ENCODE measurements at places on chromosomes 5 and 9. TPM values are rescaled to one million over a fixed set of nuclear protein-coding genes. Genes with fewer than 3 reads are reported as not detected.

DNA sequence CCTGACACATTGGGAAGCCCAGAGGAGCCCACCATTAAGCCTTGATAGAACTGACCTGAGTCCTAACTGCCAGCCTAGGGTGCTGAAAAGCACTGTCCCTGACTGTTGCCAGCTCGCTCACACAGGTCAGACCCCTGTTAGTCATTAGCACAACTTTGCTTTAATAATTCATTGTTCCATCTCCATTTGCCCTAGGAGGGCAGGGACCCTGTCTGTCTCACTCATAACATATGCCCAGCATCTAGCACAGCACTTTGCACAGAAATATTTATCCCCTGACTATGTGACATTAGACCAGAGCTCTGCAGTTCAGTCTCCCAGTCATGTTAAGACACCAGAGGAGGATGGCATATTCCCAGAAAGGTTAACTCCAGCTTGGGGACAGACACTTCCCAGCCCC lies 61.8 kb upstream of the STXBP1 start:
- H3K4me3 ChIP-seq = no peak overlapping the region
- no peaks in the 10 kb centered on the region for H3K27me3 ChIP-seq
- no peaks in the 10 kb centered on the region for H3K36me3 ChIP-seq
- DNase-seq = no peak

- H3K4me1 ChIP-seq = peaks cover 6% of the 10 kb centered on the region
- H3K27ac ChIP-seq = no peak overlapping the region
- no peak overlapping the region for H3K4me3 ChIP-seq
- no peak for DNase-seq
- no peaks in the 10 kb centered on the region for H3K36me3 ChIP-seq
Measured at GRCh38 chr9:126439402-126439765, 112.8 kb downstream of the MVB12B start.

- H3K27ac ChIP-seq = no peak overlapping the region
- no peaks in the 10 kb centered on the region for H3K36me3 ChIP-seq
- H3K27me3 ChIP-seq = peaks cover 2% of the 10 kb centered on the region
- no peak for DNase-seq
- H3K4me1 ChIP-seq = no peaks in the 10 kb centered on the region
Measured at GRCh38 chr5:136090319-136090718, 42.3 kb upstream of the SMAD5 start.

DNA sequence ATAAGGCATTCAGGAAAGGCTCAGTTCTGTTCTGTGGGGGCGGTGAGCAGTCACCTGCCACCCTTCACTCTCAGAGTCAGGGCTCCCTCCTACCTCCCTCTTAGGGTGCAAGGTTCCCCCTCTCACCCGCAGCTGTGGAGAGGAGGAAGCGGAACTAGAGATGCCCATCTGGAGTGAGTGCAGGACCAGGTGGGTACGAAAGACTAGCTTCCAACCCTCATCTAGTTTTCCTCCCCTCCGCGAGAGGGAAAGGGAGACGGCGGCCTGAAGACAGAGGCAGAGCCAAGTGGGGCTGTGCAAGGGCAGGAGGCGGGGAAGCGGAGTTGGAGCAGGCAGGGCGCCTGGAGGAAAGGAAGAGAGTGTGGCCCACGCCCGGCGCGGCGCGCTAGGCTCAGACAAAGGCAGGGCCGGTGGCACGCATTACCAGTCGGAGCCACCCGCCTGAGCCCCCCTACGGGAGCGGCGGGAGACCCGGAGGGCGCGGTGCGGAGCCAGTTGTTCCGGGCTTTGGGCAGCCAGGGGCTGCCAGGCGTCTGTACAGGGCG lies 7.3 kb downstream of the PRR7 start:
- peak overlapping the region; percentile 68 for H3K4me3 ChIP-seq
- no peak for DNase-seq
- H3K27ac ChIP-seq = no peak overlapping the region
- H3K4me1 ChIP-seq = peaks cover 11% of the 10 kb centered on the region
- no peaks in the 10 kb centered on the region for H3K36me3 ChIP-seq

DNA sequence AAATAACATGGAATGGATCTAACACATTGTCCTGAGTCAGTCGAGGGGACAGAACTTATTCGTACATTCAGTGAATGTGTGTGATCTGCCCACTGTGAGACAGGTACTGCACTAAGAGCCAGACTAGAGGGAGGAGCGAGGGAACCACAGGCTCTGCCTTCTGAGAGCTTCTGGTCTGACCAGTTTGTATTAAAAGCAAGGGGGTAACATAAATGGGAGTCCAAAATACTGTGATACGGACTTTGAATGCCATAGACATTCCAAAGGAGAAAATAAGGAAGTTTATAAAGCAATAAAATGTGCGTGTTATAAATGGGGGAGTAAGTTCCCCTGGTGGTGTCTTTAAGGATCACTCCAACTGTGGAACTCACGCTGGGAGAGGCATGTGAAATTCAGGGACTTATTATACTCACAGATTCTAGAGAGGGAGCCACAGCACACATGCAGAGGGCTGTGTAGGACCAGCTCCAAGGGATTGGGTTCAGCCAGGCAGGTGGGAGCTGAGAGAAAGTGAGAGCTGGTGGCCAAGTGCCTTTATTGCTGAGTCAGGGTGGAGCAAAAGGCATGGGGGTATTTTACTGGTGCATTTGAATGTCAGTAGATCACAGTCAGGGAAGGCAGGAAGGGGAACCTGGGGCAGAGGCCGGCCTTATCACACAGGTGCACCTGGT lies 186.5 kb upstream of the WWC1 start:
- H3K27me3 ChIP-seq = no peaks in the 10 kb centered on the region
- H3K36me3 ChIP-seq = no peaks in the 10 kb centered on the region
- no peak for DNase-seq
- no peaks in the 10 kb centered on the region for H3K4me1 ChIP-seq

GRCh38 chr5:122054266-122054665 lies 23.8 kb downstream of the LOX start:
- DNase-seq = no peak
- no peaks in the 10 kb centered on the region for H3K4me1 ChIP-seq
- H3K27ac ChIP-seq = no peak overlapping the region
- H3K4me3 ChIP-seq = no peak overlapping the region

DNA sequence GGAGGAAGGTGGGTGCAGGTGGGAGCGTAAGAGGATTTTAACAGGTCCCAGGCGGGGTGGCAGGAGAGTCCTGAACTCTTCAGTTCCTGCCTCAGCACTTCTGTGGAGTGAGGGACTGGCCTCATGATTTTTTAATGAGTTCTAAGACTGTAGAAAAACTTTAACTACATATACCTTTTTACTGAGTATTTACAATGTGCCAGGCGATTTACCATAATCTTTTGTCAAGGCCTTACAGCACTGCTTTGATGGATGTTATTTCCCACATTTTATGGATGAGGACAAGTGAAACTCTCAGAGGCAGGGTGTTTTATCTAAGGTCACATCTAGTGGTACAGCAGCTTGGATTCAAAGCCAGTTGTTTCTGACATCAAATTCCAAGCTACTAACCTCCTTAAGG lies 99.5 kb downstream of the PJA2 start:
- H3K27ac ChIP-seq = no peak overlapping the region
- H3K4me3 ChIP-seq = no peak overlapping the region
- no peaks in the 10 kb centered on the region for H3K27me3 ChIP-seq
- DNase-seq = no peak

DNA sequence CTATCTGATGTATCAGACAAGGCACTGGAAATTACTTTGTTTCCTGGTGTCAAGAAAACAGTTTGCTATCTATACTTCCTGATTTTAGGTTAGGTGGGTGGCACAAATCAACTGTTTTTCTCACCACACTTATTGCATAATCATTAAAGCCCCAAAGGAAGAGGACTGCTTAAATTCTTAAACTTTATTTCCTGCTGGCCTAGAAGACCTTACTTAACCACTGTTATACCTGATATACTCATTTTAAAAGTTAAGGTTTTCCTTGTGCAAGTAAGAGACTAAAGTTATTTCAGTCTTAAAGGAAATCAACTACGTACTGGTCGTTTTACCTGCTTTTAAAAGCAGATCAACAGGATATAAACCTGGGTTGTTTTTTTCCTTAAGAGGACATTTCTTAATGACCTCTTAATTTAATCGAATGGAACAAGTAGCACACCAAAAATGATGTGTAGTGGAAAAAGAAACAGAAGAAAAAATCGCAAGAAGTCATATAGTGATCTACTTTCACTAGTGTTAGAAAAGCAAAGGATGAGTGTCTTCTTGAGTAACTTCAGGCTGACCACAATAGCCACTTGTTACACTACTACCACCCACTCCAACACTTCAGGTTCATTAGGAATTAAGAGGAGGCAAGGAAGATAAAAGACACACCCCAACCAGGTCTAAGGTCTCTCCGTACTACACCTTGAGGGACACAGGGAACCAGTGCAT lies 974 bp downstream of the CLINT1 start:
- peaks cover 73% of the 10 kb centered on the region for H3K4me1 ChIP-seq
- no peaks in the 10 kb centered on the region for H3K27me3 ChIP-seq
- H3K36me3 ChIP-seq = peaks cover 5% of the 10 kb centered on the region
- DNase-seq = no peak

- H3K36me3 ChIP-seq = no peaks in the 10 kb centered on the region
- H3K4me1 ChIP-seq = no peaks in the 10 kb centered on the region
- H3K27ac ChIP-seq = no peak overlapping the region
- no peak for DNase-seq
- H3K27me3 ChIP-seq = no peaks in the 10 kb centered on the region
Measured at GRCh38 chr5:165502893-165503691, 1997.7 kb downstream of the MAT2B start.

DNA sequence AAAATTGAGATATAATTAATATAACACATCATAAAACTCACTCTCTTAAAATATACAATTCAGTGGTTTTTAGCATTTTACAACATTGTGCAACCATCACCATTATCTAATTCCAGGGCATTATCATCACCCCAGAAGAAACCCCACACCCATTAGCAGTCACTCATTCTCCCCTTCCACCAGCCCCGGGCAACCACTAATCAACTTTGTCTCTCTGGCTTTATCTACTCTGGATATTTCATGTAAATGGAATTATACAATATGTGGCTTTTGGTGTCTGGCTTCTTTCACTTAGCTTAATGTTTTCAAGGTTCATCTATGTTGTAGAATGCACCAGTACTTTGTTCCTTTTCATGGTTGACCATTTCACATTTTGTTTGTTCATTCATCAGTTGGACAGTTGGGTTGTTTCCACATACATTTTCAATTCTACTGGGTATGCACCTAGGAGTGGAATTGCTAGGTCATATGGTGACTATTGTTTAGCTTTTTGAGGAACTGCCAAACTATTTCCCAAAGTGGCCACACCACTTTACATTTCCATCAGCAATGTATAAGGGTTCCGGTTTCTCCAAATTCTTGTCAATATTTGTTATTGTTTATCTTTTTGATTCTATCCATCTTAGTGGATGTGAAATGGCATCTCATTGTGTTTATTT lies 62.4 kb downstream of the MARCHF3 start:
- peaks cover 15% of the 10 kb centered on the region for H3K4me1 ChIP-seq
- H3K36me3 ChIP-seq = no peaks in the 10 kb centered on the region
- H3K4me3 ChIP-seq = no peak overlapping the region
- no peak for DNase-seq

DNA sequence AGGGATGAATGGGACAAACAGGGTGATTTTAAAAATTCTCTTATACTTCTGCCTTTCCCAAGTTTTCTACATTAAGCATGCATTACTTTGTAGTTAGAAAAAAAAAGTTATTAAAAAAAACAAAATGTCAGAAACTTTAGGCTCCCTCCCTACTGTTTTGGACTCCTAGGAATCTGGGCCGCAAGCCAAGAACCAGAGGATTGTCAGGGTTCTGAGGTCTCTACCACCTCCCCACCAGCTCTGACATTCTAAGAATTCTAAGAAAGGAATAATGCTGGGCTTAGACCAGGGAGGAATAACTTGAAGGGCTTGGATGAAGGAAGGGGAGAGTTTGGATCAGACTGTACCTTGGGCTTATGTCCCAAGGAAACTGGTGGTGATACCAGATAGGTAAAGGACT lies 1.1 kb upstream of the ARHGEF39 start:
- H3K4me3 ChIP-seq = peak overlapping the region; percentile 50
- H3K27me3 ChIP-seq = no peaks in the 10 kb centered on the region
- no peak overlapping the region for H3K27ac ChIP-seq
- DNase-seq = no peak
- H3K36me3 ChIP-seq = peaks cover 19% of the 10 kb centered on the region
- peaks cover 40% of the 10 kb centered on the region for H3K4me1 ChIP-seq

DNA sequence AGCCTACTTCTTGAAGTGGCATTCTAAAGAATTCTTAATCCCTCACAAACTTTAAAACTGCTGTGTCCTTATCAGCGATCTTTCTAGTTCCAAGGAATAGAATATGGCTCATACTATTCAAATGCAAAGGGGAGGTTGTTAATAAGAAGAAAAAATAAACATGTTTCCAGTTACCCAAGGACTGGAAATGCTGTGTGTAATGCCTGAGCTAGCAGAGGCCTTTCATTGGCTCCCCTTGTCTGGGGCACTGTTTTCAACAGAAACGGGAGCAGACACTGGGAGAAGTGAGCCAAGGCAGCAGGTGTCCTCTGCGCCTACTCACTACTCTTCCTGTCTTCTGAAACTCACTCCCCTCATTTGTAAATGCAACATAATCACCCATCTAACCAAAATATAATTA lies 253.0 kb downstream of the MARCHF11 start:
- no peak overlapping the region for H3K4me3 ChIP-seq
- no peaks in the 10 kb centered on the region for H3K27me3 ChIP-seq
- no peak for DNase-seq
- H3K36me3 ChIP-seq = no peaks in the 10 kb centered on the region
- no peaks in the 10 kb centered on the region for H3K4me1 ChIP-seq

DNA sequence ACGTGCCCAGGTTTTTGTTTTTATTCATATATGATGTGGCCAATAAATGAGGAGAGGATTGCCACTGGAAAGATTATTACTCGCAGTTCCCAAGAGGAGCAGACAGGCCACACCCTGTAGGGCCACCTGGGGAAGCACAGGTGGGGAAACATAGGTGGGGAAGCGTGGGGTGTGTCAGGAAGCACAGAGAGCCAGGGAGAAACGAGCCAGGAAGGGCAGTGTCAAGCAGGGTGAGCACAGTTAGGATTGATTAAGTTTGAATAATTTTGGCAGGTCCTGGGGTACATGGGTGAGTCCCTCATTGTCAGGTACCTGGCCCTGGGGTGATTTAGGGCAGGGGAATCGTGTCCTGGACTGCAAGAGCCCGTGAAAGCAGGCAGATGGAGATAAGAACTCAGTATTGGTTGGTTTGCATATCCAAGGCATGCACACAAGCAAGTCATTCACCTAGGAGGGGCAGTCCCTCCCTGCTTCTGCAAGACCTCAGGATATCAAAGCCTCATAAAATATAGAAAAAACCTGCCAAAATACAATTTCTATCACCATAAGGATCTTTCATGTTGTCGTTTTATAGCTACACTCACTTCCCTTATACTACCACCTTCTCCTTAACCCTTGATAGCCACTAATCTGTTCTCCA lies 22.4 kb downstream of the MVB12B start:
- no peak for DNase-seq
- H3K27me3 ChIP-seq = no peaks in the 10 kb centered on the region
- H3K27ac ChIP-seq = no peak overlapping the region
- peaks cover 11% of the 10 kb centered on the region for H3K36me3 ChIP-seq
- H3K4me3 ChIP-seq = no peak overlapping the region
- no peaks in the 10 kb centered on the region for H3K4me1 ChIP-seq

OR13C3 gene
- total RNA-seq = not detected

SOHLH1 gene
- total RNA-seq = not detected

TAF11L5 gene
- total RNA-seq = not detected

MED27 gene
- 30.1 TPM for total RNA-seq

SMC2 gene
- total RNA-seq = 61.9 TPM
